ENCODE measurements at places on chromosomes 7 and 10.

DNA sequence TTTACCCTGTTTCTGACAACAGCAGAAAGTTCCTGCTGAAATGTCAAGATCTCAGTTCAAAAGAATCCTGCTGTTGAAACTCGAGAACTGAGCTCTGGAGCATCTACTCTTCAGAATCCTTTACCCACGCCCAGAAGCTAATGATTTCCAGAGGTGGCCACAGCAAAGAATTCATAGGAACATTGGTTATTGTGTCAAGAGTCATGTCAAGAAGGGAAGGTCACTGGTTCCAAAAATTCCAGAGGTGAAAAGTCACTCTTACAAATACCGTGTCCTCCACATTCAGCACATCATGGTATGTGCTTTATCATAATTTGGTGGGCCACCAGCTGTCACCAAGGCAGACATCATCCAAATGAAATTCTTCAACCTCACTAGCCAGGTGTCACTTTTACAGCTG is 394.4 kb upstream of the NPVF start:
- no peak for DNase-seq

DNA sequence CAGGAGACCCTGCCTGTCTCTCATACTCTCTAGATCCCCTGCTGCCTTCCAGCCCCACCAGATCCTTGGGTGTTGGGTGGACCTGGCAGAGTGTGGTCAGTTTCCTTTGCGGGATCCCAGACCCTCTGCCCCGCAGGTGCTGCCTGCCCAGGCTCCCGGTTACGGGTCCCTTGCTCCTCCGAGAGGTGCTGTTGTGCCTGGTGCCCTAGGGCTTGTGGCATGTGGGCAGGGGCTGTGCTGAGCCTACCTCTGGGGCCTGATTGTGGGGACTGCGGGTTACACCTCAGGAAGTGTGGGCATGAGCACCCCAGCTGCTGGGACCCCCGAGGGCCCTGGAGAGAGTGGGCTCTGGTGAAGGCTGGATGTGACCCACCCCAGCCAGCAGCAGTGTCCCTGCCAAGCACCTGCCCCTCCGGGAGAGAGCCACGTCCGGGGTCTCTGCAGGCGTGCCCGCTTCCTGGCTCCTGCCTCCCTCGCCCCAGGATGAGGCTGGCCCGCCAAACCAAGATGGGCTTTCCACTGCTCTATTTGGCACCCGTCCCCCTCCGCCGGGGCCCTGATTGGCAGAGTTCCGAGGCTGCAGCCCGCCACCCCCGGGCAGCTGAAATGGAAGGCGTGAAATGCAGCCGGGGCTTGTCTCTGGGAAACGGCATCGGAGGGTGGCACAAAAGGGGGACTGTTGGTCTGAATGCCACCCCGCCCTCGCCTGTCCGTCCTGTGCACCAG is 17.0 kb downstream of the CLIP2 start:
- no peak for DNase-seq

DNA sequence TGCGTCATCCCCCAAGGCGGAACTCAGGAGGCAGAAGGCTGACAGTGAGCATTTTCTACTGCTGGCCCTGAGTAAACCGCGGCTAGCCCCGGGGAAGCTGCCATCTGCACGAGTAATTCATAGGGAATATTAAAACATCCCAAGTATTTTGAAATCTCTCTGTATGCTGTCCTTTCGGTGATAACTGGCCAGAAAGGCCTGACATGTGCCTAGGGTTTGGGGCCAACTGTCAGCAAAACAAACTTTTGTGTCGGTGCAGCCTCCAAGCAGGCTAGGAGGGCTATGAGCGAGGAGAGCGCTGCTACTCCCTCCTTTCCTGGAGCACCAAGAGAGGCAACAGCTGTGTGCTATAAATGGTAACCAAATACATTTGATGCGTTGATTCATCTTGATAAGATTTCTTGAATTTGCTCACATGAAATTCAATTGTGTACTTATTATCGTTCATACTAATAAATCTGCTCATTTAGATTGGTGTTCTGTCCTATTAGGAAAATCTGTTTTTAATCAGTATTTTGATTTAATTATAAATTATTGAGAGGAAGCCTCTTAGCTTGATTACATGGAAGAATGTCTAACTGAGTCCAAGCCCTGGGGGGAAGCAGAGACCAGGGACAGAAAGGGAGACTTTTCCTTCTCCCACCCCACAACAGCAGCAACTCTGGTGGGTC is 124.4 kb upstream of the NPS start:
- no peak for DNase-seq

DNA sequence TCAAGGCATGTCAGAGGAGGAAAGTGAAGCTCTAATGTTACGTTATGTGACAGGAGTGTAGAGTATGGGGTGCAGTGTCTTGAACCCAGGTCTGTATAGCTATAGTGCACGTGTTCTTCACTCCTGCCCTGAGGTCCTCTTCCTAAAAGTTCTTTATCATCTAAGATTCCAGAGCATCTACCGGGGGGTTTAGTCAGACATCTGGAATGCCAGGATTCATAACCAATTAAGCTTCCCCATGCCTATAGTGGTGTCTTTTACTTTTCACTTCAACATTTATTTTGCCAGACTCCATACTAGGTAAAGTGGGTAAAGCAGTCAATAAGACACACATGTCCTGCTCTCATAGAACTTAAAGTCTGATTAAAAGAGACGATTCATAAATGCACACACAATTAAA is 22.4 kb downstream of the PPP1R3C start:
- DNase-seq: no peak

- DNase-seq: no peak
These were observed 55.2 kb downstream of the RAPGEF5 start for GRCh38 chr7:22301790-22302189.

All from activated CD4-positive, alpha-beta T cell treated with anti-CD3 and anti-CD28 coated beads for 4 hours (primary cell).